ENCODE measurements at places on chromosomes 2 and 18.

GRCh38 chr2:29443627-29444026, 328.4 kb downstream of the CLIP4 start:
- DNase-seq = no peak

DNA sequence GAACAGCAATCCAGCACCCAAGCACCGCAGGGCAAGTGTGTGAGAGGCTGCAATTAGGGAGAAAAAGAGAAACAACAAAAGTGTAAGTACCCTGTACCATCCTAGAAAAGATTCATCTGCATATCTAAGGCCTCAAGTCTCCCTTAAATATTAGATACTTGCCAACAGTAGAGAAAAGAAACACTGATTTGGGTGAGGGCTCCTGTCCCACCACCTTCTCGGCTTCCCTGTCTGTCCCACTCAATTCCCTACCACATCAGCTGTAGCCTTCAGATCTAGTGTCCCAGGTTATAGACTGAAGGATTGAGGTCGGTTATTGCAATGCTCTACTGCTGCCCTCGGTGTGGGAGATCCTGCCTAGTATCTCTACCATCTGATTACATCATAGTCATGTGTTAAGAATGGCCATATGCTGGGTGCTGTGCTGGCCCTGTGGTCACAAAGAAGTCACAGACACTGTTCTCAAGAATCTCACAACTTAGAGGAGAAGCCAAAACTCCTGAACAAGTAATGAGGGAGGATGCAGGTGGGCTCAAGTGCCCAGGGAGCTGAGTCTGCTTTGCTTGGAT, 2.5 kb downstream of the RAX start:
- no peak for DNase-seq

DNA sequence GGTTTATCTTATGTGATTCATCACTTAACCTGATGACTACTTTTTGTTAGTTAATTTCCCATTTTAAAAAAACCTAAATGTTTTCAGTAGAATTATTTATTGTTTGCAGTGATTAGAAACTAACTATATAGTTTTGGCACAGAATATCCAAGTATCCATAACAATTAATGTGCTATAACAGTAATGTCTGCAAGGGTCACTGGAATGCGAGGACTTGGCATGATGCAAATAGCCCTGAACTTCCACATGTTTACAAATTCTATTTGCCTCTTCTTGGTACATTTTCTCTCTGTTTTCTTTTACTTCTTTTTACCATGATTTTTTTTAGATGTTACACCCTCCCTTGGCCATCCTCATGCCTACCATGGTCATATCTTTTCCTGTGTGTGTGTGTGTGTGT, 49.3 kb upstream of the GALNT3 start:
- no peak for DNase-seq

GRCh38 chr2:53778536-53779162, 8.1 kb downstream of the ASB3 start:
- DNase-seq = no peak

GRCh38 chr18:42069036-42069435, 114.0 kb downstream of the PIK3C3 start:
- no peak for DNase-seq

DNA sequence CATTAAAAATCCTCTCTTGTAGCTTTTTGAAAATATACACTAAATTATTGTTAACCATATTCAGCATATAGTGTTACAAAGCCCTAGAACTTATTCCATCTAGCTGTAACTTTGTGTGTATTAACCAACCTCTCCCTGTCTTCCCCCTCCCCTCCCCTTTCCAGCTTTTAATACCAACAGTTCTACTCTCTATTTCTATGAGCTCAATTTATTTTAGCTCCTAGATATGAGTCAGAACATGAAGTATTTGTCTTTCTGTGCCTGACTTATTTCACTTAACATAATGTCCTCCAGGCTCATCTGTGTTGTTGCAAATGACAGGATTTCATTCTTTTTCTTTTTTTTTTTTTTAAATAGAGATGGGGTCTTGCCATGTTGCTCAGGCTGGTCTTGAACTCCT, 45.1 kb downstream of the GPD2 start:
- no peak for DNase-seq

GRCh38 chr2:3620834-3621233, 25.9 kb downstream of the COLEC11 start:
- no peak for DNase-seq

GRCh38 chr18:251572-251971, 16.3 kb downstream of the THOC1 start:
- no peak for DNase-seq

- no peak for DNase-seq
These were observed at the start of gene ARHGEF4 for GRCh38 chr2:130836501-130837174. Gene ARHGEF4 (plus strand): TSS chr2:130836914. CDS start chr2:130836954, 40 bp downstream.

- DNase-seq = no peak
These were observed 718.8 kb upstream of the PKDCC start for GRCh38 chr2:41329040-41329439.

DNA sequence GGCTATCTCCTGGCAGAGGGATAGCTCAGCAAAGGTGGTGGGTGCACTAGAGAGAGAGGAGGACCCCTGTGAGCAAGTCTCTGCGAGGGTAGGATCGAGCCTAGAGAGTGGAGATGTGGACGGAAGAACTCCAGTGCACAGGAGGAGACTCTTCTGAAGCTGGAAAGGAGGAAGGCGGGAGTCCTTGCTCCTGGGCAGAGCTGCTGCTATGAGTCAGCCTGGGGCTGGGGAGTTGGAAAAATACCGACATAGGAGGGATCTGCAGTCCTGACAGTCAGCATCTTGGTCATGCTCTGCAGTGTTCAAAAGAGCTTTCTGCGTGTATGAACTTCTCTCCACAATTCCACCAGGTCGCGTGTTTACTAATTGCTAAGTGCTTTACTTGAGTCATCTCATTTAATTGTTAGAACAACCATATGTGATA, 233.8 kb downstream of the LDLRAD4 start:
- no peak for DNase-seq
